ENCODE measurements at places on chromosomes 3 and 15. TPM values are rescaled to one million over a fixed set of nuclear protein-coding genes. Genes with fewer than 3 reads are reported as not detected.
A peak's percentile ranks its signal among the peaks of the same experiment; 100 is the strongest.

DNA sequence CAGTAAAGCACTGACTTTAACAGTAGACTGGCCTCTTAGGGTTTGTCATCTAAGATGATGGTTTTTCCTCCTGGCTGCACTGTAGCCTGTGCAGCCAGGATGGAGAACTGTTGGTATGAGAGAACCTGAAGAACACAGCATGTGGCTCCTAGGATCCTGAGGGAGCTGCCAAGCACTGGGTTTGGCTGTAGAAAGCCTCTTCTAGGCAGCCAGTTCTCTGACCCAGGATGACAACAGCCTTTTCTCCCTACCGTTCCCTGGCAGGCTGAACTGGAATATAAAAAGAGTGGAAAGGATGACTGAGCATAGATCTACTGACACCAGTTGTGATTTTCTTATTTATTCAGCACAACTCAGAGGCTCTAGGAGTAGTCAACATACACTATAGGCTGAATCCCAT, 34.3 kb upstream of the MANF start:
- peaks cover 2% of the 10 kb centered on the region for H3K4me1 ChIP-seq
- no peaks in the 10 kb centered on the region for H3K27me3 ChIP-seq
- no peak overlapping the region for H3K4me3 ChIP-seq
- no peaks in the 10 kb centered on the region for H3K36me3 ChIP-seq

- H3K27me3 ChIP-seq = peaks cover 84% of the 10 kb centered on the region
- no peak for DNase-seq
- no peak overlapping the region for H3K27ac ChIP-seq
- H3K36me3 ChIP-seq = peaks cover 11% of the 10 kb centered on the region
- no peaks in the 10 kb centered on the region for H3K4me1 ChIP-seq
These were observed 48.1 kb upstream of the PGPEP1L start for GRCh38 chr15:99055555-99056134.

GRCh38 chr3:85254738-85255137, 295.9 kb downstream of the CADM2 start:
- no peak overlapping the region for H3K4me3 ChIP-seq
- peaks cover 8% of the 10 kb centered on the region for H3K4me1 ChIP-seq
- no peaks in the 10 kb centered on the region for H3K27me3 ChIP-seq
- no peak for DNase-seq
- no peak overlapping the region for H3K27ac ChIP-seq

FBXL22 gene
- total RNA-seq = 0.71 TPM

DISP2 gene
- total RNA-seq = 1.1 TPM

GRCh38 chr3:74693696-74694393, 79.4 kb upstream of the CNTN3 start:
- H3K4me1 ChIP-seq = no peaks in the 10 kb centered on the region
- no peaks in the 10 kb centered on the region for H3K27me3 ChIP-seq
- H3K27ac ChIP-seq = no peak overlapping the region
- no peaks in the 10 kb centered on the region for H3K36me3 ChIP-seq
- no peak overlapping the region for H3K4me3 ChIP-seq

- no peak for DNase-seq
- no peaks in the 10 kb centered on the region for H3K4me1 ChIP-seq
- H3K36me3 ChIP-seq = no peaks in the 10 kb centered on the region
- no peak overlapping the region for H3K4me3 ChIP-seq
These were observed 65.5 kb downstream of the SRGAP3 start for GRCh38 chr3:9183811-9184460.

SYNPR gene
- 0.90 TPM for total RNA-seq

DNA sequence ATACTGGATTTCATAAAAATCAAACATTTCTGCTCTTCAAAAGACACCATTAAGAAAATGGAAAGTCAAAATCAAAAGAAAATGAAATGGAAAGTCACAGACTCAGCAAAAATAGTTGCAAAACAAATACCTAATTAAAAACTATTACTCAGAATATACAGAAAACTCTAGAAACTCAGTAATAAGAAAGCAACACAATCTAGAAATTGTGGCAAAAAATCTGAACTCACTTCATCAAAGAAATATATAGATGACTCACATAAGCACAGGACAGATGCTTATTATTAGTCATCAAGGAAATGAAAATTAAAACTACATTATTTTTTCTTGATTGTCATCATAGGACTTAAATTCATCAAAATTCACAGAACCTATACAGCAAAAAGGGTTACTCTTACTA, 430.0 kb downstream of the SHQ1 start:
- no peak overlapping the region for H3K27ac ChIP-seq
- H3K4me3 ChIP-seq = no peak overlapping the region
- H3K27me3 ChIP-seq = no peaks in the 10 kb centered on the region
- no peaks in the 10 kb centered on the region for H3K4me1 ChIP-seq
- no peaks in the 10 kb centered on the region for H3K36me3 ChIP-seq

DNA sequence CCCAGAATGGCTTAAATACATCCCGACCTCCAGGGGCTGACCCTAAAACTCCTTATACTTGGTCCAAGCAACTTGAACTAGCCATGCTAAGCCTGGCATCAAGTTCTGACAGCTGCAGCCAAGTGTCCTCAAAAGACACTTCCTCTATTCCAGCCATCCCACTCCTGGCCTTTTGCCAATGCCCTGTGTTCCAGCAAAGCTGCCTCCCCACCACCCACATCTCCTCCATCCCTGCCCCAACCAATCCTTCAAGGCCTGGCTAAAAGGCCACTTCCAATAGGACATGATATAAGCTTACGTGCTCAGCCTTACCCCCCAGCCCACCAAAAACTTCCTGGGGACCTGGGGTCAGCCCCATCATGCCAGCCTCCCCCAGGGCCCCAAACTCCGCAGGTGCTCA, 40.9 kb downstream of the SEMA3G start:
- no peaks in the 10 kb centered on the region for H3K27me3 ChIP-seq
- peaks cover 42% of the 10 kb centered on the region for H3K36me3 ChIP-seq
- DNase-seq = no peak
- H3K4me3 ChIP-seq = no peak overlapping the region
- peaks cover 12% of the 10 kb centered on the region for H3K4me1 ChIP-seq

TBCCD1 gene
- total RNA-seq = 25.1 TPM

DNA sequence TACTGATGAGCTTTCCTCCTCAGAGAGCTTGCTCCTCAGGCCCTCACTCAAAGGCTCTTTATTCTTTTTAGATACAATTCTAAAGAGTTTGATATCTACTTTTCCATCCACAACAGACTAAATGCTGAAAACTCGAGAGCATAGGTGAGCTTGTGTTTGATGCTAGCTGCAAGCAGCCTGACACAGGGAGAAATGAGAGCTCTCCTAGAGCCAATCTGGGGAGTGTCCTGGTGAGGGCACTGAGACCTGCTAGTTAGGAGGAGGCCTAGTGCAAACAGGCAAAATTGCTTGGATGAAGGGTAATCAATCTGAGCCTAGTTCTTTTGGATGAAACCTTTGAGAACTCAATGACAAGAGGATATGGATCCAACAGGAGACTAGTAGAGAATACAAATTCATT, 300.8 kb downstream of the ZBTB20 start:
- no peak for DNase-seq
- no peak overlapping the region for H3K4me3 ChIP-seq
- no peaks in the 10 kb centered on the region for H3K27me3 ChIP-seq
- no peaks in the 10 kb centered on the region for H3K4me1 ChIP-seq

CCR9 gene
- not detected for total RNA-seq

GRCh38 chr3:126540951-126541627, 17.1 kb downstream of the CHST13 start:
- H3K27me3 ChIP-seq = peaks cover 58% of the 10 kb centered on the region
- DNase-seq = no peak
- H3K4me1 ChIP-seq = peaks cover 17% of the 10 kb centered on the region

DNA sequence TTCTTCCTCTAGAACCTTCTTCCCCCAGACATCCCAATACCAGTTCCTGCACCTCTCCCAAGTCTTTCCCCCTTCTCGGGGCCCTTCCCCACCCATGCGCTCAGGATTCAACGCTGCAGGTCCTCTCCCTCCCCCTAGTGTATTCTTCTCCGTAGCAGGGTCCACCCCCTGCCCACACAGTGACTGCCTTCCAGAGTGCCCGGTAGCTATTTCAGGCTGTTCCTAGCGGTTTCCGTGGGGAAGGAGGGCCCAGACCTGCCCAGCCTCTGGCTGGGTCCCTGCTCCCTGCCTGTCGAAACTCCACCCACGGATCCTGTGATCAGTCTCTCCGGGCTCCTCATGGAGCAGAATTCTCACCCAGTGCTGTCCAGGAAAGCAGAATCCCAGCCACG, 45.2 kb upstream of the SEC61A1 start:
- no peak overlapping the region for H3K4me3 ChIP-seq
- peaks cover 22% of the 10 kb centered on the region for H3K4me1 ChIP-seq
- peaks cover 61% of the 10 kb centered on the region for H3K27me3 ChIP-seq

CCR8 gene
- total RNA-seq = not detected

DNA sequence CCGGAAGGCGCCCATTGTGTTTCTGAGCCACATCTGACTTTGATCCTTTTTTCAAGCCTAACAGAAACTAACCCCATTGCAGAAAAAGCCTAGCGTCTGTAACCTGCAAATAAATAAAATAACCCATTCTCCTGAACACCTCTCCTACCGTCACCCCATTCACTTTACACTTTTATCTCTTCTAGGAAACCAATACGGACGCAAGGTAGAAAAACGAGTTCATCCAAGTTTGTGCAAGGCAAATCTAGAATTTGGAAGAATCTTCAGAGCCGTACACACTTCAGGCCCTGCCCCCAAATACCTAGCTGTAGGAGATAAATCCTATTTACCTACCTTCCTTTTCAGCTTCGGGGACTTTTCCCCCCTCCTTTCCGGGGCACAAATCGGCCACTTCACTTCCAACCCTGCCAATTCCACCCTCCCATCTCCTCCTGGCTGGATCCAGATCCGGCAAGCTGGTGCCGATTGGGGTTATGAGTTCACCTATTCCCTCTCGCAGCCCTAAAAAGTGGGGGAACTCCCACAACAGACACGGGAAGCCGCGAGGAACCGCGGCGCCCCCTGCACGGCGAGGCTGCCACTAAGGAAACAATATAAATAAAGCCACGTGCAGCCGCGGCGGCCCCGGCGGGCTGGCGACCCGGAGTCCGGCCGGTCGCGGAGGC, 987 bp downstream of the PRTG start:
- no peaks in the 10 kb centered on the region for H3K36me3 ChIP-seq
- no peak overlapping the region for H3K27ac ChIP-seq
- no peaks in the 10 kb centered on the region for H3K27me3 ChIP-seq
- H3K4me1 ChIP-seq = peaks cover 17% of the 10 kb centered on the region
- DNase-seq = peak; percentile 48
- H3K4me3 ChIP-seq = no peak overlapping the region

GRCh38 chr15:76057332-76058000, 2.3 kb upstream of the TMEM266 start:
- H3K36me3 ChIP-seq = peaks cover 14% of the 10 kb centered on the region
- peaks cover 43% of the 10 kb centered on the region for H3K27me3 ChIP-seq

ZBED2 gene
- 0.56 TPM for total RNA-seq

PLA2G4E gene
- total RNA-seq = 0.09 TPM

SLC15A2 gene
- 10.7 TPM for total RNA-seq

GPR27 gene
- total RNA-seq = 1.0 TPM

GRCh38 chr3:23945663-23945912, 502 bp downstream of the NR1D2 start:
- peaks cover 20% of the 10 kb centered on the region for H3K27me3 ChIP-seq
- H3K4me3 ChIP-seq = peak overlapping the region; percentile 70
- peaks cover 39% of the 10 kb centered on the region for H3K36me3 ChIP-seq

DNA sequence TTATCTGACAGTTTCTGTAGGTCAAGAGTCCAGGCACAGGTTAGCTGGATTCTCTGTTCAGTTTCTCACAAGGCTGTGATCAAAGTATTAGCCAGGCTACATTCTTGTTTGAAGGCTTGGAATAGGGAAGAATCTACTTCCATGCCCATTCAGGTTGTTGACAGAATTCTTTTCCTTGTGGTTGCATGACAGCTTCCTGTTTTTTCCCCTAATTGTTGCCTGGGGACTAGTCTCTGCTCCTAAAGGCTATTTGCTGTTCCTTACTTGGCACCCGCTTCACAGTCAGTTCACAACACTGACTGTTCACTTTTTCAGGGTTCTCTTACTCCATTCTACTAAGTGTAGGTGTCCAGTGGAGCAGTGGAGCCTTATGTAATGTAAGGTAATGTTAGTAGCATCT, 115.4 kb upstream of the GBE1 start:
- no peak overlapping the region for H3K4me3 ChIP-seq
- H3K27ac ChIP-seq = no peak overlapping the region
- no peaks in the 10 kb centered on the region for H3K27me3 ChIP-seq
- H3K36me3 ChIP-seq = no peaks in the 10 kb centered on the region
- DNase-seq = no peak

DNA sequence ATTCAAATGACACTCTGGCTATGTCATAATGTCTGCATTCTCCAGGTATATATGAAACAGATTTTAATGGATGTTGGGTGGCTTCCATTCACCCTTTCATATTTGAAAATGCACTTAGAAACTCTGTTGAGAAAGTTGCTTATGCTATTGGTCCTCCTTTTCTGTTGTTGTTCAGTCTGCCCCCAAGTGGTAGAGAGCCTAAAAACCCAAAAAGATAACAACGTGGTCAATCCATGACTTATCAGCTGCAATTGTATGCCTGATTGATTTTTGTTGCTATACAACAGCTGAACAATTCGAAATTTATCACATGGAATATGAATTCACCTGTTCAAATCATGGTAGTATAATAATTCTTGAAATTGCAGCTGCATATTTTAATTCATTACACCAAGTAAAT, 279.8 kb downstream of the ROBO2 start:
- H3K27ac ChIP-seq = no peak overlapping the region
- H3K4me1 ChIP-seq = peaks cover 29% of the 10 kb centered on the region
- DNase-seq = no peak
- H3K4me3 ChIP-seq = no peak overlapping the region
- H3K27me3 ChIP-seq = no peaks in the 10 kb centered on the region

PGBD4 gene
- total RNA-seq = 1.3 TPM

- no peaks in the 10 kb centered on the region for H3K36me3 ChIP-seq
- no peak overlapping the region for H3K4me3 ChIP-seq
- no peaks in the 10 kb centered on the region for H3K27me3 ChIP-seq
- DNase-seq = peak; percentile 65
These were observed 44.0 kb downstream of the MFSD1 start for GRCh38 chr3:158845765-158846350.

GRCh38 chr15:35720984-35721383, 175.0 kb upstream of the DPH6 start:
- no peak overlapping the region for H3K27ac ChIP-seq
- H3K36me3 ChIP-seq = no peaks in the 10 kb centered on the region
- H3K4me3 ChIP-seq = no peak overlapping the region
- DNase-seq = no peak
- peaks cover 33% of the 10 kb centered on the region for H3K4me1 ChIP-seq

All from Calu3 (cell line).